ENCODE measurements at places on chromosomes 7 and 10.

GRCh38 chr7:966291-967069, 8.9 kb downstream of the COX19 start:
- DNase-seq: no peak

- DNase-seq: peak; percentile 33
Measured at GRCh38 chr10:108629834-108630233, 1293.5 kb downstream of the XPNPEP1 start.

DNA sequence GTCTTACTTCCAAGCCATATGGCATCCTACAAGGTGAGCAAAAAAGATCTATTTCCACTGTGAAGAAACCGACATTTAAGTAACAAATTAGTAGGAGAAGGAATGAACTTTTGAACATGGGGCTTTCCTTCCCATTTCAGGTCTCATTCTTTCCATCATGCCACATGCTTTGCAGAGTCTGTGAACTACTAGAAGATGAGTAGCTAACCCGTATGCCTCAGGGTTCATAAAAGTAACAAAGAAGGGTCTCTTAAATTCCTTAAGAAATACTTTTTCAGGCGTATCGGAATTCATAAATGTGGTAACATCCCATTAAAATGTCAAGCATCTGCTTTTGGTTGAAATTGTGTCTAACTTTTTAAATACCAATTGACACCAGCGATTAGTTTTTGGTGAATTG, 81.3 kb upstream of the TNS3 start:
- DNase-seq: peak; percentile 41

GRCh38 chr10:45450866-45451265, 76.8 kb downstream of the ALOX5 start:
- DNase-seq: no peak

GRCh38 chr7:110421490-110422241, 669.3 kb upstream of the LRRN3 start:
- no peak for DNase-seq

GRCh38 chr10:79130846-79131245, 62.1 kb downstream of the ZMIZ1 start:
- DNase-seq: peak; percentile 40

- DNase-seq: no peak
Measured at GRCh38 chr10:69538461-69538860, 34.8 kb downstream of the NEUROG3 start.

DNA sequence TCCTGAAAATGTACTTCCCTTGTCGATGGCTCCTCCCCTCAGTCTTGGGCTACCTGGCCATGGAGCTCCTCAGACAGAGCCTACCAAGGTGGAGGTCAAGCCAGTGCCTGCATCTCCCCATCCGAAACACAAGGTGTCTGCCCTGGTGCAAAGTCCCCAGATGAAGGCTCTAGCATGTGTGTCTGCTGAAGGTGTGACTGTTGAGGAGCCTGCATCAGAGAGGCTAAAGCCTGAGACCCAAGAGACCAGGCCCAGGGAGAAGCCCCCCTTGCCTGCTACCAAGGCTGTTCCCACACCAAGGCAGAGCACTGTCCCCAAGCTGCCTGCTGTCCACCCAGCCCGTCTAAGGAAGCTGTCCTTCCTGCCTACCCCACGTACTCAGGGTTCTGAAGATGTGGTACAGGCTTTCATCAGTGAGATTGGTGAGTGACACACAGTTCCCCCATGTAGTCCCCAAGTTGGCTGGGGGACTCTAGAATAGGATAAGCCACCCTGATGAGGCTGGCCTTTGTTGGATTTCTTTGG, 8.8 kb downstream of the PPRC1 start:
- DNase-seq: no peak

GRCh38 chr10:93554760-93555432, 11.6 kb upstream of the FFAR4 start:
- DNase-seq: peak; percentile 45

DNA sequence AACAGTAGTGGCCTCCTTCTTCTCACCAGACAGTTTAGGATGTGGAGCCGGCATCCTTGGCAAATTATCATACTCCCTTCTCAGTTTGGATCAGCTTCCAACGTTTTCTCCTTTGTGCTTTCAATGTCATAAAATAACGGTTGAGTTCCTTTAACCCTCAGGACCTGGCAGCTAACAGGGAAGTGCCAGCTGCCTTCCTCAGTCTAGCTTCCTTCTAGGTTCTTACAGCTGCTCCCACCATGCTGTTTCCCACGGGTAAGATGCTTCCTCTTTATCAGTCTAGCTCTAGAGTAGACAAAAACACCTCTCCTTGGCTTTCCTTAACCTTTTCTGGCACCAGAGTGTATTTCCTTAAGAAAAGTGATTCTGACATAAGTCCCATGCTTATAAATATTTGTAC, 33.2 kb downstream of the BLVRA start:
- no peak for DNase-seq

DNA sequence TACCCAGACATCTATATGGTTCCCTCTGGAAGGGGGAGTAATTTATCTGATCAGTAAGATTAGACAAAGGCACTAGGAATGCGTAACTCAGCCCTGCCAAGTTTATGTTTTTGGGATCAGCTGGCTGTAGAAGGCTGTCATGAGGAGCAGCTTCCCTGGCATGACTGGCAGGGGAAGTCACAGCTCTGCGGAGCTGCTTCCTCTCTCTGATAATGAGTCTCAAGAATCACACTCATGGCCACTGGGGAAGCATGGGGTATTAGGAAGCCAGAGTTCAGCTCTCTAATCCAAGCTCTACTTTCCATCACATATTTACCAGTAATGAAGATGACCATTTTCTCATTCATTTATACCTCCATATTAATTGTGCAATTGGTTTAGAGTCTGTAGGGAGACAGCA, 758.9 kb downstream of the GRM8 start:
- no peak for DNase-seq

GRCh38 chr7:56097700-56098099, 4.9 kb upstream of the PHKG1 start:
- peak; percentile 96 for DNase-seq

DNA sequence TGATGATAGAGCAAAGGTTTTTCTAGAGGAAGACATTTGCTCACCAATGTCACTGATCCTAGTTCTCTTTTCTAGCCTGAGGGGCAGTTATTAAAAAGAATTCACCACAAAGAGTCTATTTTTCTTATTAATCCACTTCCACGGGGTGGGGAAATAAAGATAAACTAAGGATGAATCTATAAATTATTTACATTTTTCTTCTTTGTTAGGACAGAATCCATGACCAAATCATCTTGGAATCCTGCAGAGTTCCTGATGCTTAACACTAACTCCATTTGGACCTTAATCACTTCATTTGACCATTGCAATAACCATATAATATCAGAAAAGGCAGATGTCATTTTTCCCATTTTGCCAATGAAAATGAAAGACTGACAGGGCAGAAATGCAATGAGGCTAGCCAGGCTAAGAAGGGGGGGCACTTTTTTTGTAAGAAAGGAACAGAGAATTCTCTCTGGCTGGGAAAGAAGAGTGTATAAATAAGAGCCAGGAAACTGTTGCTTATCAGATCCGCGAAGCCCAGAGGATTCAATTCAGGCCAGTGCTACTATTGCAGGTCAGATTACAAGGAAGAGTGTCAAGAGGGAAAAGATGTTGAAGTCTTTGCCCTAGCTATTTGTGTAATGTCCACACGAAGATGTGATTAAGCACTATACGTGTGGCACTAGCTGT, 433.2 kb downstream of the TNS3 start:
- no peak for DNase-seq

- DNase-seq: peak; percentile 79
Measured at GRCh38 chr7:518630-519483, 789 bp downstream of the PDGFA start.
